ENCODE measurements at places on chromosomes 4 and X.

GRCh38 chrX:72306851-72307645, 1.3 kb upstream of the CITED1 start:
- DNase-seq = no peak

- DNase-seq = no peak
Observed at GRCh38 chr4:158450741-158451140, 70.9 kb upstream of the RXFP1 start.

DNA sequence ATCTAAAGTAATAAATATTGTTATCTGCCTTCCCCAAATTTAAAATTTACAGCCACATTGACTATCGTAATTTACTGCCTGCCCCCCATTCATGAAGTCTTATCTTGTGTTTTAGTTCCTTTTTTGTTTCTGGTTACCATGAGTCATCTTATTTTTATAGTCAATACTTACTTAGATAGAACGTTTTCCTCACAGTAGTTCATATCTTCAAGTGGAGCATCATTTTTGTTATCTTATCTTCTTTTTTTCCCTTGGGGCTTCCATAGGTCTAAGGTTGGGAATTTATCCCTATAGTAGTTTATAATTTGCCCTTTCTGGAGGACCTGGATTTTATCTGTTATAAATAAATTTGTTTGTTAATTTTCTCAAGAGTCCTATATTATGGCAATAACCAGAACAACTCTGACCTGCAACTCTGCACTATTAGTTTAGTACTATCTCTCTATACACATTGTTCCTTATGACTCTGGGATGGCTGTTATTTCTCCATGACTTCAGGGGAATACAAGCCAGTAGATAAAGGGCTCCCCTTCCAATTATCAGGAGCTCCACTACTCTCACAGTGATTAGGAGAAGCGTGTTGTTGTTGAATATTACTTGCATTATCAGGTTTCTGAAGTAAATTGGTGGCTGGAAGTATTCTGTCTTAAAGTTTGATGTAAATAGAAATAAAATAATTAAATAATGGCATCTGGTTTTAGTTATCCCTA, 330.6 kb downstream of the GALNTL6 start:
- DNase-seq = no peak

GRCh38 chrX:111151764-111152163, 55.8 kb downstream of the PAK3 start:
- DNase-seq = no peak

DNA sequence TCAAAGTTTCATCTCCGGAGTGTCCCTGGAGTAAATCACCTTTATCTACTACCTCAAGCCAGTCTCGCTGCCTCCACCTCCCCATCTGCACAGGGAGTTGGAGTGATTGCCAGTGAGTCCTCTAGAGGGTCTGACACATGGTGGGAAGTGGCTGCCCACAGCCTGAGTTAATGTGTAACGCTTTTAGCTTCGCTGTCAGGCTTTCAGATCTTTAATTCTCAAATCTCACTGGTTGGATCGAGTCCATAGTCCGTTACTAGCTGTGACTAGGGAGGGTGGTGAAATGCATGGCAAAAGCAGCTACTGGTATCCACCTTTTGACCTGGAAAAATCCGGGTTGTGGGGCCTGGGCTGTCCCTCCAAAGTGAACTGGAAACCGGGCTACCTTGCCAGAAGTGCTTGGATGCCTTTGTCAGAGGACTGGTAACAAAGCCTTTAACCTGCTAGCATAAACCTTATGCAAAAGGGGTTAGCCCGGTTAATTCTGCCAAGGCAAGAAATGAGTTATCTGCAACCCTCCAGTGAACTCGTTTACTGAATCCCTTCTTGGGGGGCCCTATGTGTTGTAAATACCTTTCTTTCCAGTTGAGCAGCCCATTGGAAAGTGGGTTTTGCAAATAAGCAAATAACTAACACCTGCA, 5.1 kb upstream of the WDR1 start:
- DNase-seq = no peak

DNA sequence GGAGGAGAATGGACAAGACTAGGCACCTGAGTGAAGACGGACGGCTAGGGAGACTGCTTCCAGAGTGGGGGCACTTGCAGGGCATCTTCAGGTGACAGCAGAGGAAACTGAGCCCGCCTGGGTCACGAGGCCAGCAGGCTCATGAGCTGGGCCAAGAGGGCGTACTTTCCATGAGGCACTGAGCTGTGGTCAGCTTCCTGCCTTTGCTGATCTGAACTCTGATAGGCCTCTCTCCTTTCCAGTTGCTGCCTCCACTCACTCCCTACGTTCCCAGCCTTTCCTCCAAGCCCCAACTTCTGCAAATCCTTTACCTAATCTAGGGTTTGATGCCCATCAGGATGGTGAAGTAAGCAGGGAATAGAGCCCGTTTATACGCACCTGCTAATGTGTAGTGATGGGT, 1.4 kb upstream of the L1CAM start:
- no peak for DNase-seq

DNA sequence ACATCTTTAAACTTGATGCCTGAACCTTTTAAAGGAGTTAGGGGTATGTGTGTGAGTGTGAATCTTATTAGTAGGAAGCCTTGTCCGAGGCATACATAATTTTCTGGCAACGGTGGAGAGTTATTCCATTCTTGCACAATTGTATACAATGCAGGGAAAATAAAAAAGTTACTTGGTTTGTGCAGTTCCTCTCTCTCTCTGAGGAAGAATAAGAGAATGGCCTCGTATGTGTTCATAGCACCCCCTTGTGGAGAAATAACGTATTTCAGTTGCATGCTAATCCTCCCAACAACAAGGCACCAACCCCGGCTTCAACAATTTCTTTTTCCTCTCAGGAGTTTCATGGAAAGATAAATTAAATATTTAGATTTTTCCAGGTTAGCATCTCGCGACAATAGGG, 33.7 kb upstream of the FGF13 start:
- peak; percentile 23 for DNase-seq

DNA sequence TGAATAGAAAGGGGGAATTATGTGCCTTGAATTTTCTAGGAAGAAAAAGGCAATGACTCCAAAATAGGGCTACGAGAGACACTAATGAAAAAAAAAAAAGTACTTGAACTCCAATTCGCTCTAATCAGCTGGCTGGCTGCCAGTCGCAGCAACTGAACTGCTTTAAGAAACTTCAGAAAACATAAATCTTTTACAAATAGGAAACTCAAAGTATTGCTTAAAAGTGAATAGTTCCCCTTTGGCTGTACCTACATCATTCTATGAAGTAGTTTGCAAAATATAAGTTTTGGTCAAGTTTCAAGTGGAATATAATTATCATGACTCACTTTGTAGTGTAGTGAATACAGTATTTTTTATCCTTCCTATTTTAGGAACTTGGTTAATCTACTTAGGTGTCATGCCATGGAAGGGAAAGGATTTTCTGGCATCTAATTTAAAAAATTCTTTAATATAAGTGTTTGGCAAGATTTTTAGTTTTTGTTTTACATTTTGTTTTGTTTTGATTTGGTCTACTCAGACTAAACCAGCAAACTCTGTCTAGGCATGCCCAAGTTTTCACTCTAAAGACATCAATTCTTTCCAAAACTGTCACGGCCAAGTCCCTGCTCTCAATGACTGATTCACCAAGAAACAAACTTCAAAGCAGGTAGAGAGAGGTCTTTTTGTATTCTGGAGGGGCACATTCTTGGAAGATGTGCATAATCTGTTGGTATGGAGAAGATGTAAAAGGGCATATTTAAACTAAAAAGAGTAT, 382.4 kb upstream of the GALNT7 start:
- no peak for DNase-seq

DNA sequence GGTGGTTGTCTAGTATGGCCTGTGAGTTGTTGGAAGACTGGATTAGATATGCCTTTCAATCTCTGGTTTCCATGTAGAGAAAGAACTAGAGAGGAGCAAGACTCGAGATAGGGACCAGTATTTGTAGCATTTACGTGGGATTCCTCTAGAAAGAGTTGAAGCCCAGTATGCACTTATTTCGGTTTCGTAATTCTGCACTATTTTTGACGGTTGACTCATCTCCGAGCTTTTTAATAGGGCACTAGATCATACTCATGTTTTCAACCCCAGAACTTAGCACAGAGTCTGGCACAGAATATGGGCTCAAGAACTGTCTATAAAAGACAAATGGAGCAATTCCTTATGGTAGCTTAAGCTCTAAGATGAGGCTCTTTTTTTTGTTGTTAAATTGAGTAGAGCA, 15.7 kb downstream of the HELT start:
- DNase-seq = no peak

DNA sequence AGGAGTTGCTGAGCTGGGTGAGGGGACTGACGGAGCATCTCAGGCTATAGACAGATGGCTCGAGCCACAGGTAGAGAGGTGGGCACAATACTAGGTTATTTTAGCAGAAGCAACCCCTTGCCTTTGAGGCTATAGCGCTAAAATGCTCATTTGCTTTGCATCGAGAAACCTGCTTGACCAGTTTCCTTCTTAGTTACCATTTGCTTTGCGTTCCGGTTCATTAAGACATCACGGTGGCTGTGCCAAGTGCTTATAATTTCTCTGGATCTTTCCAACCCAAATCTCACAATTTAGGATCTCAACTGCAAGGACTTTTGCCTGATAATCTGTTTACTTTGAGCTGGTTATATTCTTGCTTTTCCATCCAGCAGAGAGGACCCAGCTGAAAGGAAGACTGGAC, 40.8 kb downstream of the DLG3 start:
- DNase-seq = no peak

- no peak for DNase-seq
Observed at GRCh38 chrX:154300816-154301215, 5.2 kb downstream of the TKTL1 start.

- DNase-seq = no peak
Observed at GRCh38 chr4:32140636-32141035, 1420.5 kb downstream of the PCDH7 start.

- peak; percentile 22 for DNase-seq
Observed at GRCh38 chrX:38754102-38754790, 47.0 kb upstream of the MID1IP1 start.

DNA sequence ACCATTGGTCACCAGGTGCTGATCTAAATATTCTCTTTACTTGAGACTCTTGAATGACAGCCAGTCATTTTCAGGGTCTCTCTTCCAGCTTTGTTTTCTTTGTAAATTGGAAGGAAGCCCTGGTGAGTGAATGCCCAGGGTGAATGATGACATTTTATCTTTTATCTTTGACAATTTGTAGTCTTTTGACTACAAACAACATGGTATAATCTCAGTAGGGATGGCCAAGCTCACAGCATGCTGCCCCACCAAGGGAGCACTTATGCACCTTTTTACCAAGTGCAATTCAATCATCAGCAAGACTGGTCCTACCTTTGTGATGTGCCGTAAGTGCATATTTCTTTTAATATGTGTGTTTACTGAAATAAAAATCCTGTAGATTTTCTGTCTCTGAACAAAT, 5.7 kb downstream of the AFM start:
- no peak for DNase-seq

- peak; percentile 22 for DNase-seq
Observed at GRCh38 chrX:386239-386767, 404 bp downstream of the PPP2R3B start.

DNA sequence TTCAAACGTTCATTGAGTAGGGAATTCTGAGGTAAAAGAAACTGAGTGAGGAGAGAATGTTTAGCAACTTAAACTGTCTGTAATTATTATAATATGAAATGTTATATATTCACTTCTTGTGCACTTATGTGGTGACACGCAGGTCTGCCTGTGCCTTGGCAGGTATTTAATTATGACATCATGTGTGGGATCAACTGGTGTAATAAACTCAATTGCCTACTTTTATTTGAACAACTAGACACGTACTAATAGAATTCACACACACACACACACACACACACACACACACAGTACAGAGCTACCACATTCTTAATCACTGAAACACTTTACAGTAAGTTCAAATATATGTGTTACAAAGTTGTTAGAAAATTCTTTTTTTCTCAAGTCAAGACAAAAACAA, 20.7 kb upstream of the SLC25A31 start:
- no peak for DNase-seq

DNA sequence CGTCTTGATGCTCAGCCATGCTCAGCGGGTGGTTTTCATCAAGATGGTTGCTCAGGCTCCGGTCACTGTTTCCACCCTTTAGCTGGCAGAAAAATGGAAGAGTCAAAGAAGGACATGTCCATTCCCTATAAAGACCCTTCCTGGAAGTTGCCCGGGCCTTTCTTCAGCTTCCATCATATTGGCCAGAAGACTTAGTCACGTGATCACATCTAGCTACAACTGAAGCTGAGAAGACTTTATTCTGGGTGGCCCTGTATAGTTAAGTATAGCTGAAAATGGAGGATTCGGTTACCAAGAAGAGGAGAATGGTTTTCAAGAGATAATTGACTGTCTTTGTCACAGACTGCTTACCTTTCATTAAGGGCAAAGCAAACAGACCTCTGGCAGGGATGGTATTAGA, 296.7 kb upstream of the CASK start:
- DNase-seq = no peak
